CD4-positive, alpha-beta T cell treated with Interferon alpha-2 for 1 hour (primary cell): ENCODE measurements at places on chromosomes 6 and 20.

DNA sequence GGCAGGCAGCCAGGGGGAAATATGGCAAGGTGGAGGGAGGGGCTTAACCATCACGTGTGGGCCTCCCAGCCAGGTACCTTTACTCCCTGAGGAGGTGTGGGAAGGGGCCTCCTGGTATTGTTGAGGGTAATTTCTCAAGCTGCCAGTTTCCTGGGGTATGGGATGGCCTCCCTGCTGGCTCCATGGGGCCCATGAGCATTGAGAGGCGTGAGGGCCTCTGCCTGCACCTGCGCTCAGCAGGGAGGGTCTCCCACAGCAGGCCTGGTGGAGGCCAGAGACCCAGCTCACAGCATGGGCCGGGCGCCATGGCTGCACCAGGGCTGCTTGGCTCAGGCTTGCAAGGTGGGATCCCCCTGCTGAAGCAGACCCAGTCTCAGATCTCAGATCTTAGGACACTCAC lies 113.0 kb downstream of the GRM4 start:
- no peak for DNase-seq

DNA sequence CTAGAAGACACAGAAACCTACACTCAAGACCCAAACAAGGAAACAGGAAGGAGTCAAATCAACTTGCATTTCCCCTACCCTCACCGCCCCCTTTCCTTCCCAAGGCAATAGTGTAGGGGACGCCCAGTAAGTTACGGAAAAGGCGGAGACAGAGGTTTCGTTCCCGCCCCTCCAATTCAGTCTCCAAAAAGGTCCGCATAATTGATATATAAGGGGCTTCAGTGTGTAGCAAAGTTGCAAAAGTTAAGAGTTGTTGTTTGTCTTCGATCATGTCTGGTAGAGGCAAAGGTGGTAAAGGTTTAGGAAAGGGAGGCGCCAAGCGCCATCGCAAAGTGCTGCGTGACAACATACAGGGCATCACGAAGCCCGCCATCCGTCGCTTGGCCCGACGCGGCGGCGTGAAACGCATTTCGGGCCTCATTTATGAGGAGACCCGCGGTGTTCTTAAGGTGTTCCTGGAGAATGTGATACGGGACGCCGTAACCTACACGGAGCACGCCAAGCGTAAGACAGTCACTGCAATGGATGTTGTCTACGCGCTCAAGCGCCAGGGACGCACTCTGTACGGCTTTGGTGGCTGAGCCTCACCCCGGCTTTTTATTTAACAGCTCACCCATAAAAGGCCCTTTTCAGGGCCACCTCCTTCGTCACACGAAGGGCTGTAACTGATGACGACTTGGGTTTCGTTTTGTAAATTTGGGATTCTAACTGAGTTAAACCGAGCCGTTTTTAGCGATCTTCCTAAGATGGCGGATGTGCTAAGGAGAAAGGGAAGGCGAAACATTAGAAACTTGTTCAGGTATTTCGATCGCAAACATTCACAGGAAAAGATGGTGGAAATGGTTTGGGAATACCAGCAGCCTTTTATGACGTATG lies 124.6 kb upstream of the BTN3A2 start:
- peak; percentile 88 for DNase-seq

GRCh38 chr6:4913705-4914419 lies 90.0 kb downstream of the RPP40 start:
- no peak for DNase-seq

DNA sequence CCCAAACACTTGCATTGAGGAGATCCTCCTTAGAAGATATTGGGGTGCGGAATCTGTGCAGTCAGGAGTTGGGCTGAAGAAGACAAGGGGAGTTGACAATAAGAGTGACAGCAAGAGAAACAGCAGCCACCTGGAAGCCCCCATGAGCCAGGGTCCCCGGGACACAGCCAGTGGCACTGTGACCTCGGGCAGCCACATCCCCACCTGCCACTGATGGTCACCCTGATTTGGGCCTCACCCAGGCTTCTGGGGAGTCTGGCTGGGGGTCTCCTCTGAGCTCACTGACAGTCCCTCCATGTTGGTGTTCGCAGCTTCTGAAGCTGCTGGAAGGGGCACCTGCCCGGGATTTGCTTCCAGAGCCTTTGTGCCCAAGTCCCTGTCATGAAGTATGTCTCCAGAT lies 123.5 kb downstream of the TTLL2 start:
- no peak for DNase-seq

GRCh38 chr6:150417899-150418826 lies 49.4 kb downstream of the IYD start:
- peak; percentile 21 for DNase-seq

DNA sequence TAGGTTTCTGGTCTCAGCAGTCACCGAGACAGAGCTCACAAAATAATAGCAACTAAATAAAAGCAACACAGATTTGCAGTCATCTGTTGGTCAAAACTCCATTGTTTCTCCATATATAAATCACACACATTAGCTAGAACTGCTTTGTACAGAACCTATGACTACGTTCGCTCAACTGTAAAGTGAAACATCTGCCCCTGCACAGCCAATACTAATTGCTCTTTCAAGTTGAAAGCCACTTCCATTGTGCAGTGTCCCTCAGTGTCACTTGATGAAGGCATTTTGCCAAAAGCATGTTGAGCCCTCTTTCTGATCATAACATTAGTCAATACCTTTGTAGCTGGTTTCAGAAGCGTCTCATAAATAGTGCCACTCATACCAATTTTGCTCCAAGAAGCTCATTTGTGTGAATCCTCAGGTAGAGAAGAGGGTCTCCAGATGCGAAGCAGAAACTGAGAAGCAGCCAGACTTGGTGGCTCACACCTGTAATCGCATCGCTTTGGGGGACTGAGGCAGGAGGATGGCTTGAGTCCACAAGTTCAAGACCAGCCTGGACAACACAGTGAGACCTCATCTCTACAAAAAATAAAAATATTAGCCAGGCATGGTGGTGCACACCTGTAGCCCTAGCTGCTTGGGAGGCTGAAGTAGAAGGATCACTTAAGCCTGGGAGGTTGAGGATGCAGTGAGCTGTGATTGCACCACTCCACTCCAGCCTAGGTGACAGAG lies 68.9 kb downstream of the PERP start:
- DNase-seq, result no peak

- DNase-seq, result no peak
These were observed 86.4 kb upstream of the FRMD1 start for GRCh38 chr6:168165373-168165772.

DNA sequence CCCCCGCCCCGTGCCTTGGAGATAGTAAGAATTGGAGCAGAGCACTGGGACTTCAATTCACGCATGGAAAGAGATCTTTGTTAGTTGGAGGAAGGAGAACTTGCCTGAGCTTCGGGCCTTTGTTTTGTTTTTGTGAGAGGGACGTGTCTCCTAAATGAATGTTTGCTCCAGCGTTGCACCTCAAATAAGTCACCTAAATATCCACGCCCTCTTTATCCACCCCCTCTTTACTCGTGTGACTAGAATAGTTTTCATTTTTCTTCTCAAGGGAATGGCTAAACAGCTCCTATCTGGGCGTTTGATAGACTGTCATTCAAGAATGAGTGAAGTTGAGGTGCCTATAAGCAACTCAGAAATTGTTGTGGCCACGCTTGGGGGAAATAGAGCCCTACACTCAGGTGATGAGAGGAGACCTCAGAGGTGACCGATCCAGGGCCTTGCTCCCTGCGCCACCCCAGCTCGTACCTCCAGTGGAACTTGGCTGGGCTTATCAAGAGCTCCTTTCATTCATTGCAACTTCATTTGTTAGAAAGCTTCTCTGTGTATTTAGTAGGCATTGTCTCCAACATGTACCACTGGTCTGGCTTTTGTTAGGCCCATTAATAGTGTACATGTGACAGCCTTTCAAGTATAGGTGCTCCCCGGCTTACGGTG lies 861 bp downstream of the PCMTD2 start:
- DNase-seq, result peak; percentile 12

DNA sequence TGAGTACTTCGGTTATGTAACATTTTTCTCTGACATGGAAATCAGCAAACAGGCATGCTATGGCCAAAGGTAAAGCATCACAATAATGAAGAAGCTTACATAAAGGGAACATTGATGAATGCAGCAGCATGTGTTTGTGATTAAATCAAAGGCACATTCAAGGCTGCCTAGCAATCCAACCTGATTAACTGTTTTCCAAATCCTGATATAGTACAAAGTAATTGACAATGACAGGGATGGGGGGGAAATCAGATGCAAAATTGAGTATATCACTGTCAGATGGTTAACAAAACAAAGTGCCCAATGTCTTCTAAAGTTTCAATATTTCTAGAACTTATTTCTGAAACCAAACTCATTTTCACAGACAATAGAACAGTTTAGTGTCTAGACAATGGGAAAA lies 39.2 kb upstream of the B3GAT2 start:
- DNase-seq, result no peak

- DNase-seq, result no peak
These were observed 2.9 kb downstream of the RIPOR2 start for GRCh38 chr6:24932832-24933231.

DNA sequence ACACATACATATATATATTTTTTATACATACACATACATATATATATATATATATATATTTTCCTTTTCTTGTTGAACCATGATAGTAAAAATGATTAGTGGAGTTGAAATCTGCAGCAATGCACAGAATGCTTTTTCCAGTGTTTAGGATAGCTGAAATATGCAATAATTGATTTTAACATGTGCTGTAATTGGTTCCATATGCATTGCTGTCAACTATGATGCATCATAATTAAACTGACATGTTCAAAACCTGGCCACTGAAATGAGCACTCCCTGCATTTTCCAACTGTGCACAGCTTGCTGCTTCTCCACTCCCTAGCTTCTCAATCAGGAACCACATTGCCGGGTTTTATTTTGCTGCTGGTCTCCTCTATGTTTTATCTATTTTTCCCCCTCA lies 358.3 kb downstream of the PAX1 start:
- DNase-seq, result no peak

DNA sequence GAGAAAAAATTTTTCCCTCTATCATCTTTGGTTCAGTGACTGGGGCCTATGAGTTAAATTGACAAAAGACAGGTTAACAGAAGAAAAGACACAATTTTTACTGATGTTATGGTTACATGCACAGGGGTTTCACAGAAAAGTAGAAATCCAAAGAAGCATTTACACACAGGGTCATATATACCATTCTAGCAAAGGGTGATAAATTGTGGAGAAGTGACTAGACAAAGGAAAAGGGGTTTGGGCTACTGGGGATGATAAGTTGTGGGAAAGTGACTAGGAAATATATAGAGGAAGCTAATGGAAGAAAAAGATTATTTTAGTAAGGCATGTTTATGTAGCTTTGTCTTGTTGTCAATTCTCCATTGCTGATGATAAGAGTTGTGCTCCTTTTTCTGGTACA lies 276.7 kb upstream of the JARID2 start:
- DNase-seq, result no peak
